ENCODE measurements at places on chromosomes 12 and 14.

DNA sequence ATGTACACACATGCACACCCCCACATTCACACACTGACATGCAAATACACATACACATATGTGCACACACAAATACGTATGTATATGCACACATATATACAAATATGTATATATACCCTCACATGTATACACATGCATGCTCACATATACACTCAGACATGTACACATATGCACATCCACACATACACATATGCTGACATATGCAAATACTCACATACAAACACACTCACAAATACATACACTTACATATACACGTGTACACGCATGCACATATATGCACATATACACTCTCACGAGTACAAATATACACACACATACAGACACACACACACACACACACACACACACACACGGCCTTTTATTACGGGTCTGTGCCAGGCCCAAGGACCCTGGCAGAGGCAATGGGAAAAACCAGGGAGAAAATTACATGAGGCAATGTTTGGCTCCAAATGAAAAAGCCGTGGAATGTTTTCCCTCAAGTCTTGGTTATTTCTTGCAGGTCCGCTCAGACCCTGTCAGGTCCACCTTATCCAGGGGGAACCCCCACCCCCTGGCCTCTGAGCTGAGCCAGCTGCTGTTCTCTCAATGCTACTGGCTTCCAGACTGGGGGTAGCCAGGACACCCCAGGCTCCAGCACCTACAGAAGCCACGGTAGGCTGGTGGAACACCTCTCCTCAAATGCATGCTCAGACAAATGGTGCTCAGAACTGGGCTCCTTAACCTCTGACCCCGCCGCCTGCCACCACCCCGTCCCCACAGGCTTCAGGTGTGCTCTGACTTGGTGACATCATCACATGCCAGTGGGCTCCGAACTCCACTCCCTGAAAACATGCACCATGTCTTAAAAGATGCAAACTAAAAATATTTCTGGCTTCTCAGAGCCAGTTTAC lies 54.7 kb downstream of the BCL11B start:
- no peak for DNase-seq

DNA sequence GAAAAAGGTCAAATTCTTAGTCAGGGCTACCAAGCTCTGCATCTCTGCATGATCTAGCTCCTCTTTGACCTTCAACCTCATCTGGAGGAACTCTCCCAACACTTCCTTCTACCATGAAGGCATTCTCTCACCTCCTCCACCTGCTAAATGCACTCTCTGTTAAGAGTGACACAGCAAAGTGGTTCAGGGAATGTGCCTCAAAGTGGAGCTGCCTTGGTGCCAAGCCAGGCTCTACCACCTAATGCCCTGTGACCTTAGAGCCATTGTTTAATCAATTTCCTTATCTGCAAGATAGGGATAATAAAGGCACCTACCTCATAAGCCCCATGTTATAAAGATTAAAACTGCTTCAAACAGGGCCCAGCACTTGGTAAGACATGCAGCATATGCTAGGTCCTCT lies 236.7 kb downstream of the ANO2 start:
- peak; percentile 22 for DNase-seq

DNA sequence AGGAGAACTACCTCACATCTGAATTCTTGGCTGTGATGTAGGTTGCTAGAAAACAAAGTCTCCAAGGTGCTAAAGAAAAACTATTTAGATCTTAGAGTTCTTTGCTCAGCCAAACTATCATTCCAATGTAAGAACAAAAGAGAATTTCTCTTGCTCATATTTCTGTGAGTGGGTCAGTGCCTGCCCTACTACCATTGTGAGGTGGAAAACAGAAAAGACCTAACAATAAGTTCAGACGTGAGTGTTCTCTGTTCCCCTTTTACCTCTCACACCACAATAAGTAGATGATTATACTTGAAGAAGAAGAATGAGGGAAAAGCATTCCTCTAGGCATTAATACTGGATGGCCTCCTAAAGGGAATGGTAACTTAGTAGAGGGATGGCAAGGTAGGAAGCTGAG lies 187.4 kb upstream of the KITLG start:
- no peak for DNase-seq

GRCh38 chr14:68682166-68683103 lies 110.4 kb downstream of the ZFP36L1 start:
- no peak for DNase-seq

DNA sequence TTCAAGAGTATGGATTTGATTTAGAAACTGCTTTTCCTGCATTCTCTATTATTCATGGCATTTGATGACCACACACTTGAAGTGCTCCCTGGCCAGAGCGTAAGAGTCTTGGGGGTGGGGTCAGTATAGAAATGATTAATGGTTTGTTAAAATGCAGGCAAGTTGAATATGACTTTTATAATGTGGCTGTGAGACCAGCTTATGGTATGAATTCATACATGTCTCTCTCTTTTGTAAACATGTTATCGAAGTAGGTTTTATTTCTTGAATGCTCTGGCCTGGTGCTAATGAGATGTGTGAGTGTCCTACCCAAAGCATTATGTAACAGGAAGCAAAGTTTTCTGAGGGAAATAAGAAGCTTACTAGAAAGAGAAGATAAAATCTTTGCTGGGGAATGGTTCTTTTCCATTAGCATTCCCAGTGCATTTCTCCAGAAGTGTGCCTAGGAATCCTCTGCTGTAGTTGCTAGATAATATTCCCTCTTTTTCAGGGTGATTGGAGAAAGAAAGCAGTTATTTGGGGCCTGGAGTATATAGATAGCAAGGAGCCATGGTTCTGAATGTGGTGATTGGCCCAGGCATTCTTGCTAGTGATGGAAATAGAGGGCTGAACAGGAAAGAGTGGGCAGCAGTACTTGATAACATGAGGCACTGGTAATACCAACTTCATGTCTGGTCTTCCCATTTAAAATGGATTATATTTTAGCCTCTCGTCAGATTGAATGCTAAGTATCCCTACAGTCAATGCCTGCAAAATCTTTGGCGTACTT lies 289.7 kb downstream of the RAD51B start:
- DNase-seq: peak; percentile 71

GRCh38 chr14:102973706-102974285 lies 51.3 kb downstream of the AMN start:
- DNase-seq: no peak

- DNase-seq: no peak
Observed at GRCh38 chr12:84919271-84919670, 6.7 kb upstream of the SLC6A15 start.

DNA sequence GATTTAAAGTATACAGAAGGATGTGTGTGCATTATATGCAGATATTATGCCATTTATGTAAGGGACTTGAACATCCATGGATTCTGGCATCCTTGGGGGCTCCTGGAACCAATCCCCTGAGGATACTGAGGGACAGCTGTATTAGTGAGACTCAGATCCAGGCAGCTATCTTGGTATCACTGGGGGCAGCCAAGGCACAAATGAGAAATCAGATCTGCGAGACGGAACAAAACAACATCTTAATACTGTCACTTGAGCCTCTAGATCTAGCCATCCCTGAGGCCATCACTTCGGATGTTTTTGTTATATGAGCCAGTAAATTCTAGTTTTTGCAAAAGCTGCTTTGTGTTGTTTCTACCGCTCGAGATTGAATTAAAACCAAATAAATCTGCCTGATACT lies 175.1 kb upstream of the SFSWAP start:
- no peak for DNase-seq

DNA sequence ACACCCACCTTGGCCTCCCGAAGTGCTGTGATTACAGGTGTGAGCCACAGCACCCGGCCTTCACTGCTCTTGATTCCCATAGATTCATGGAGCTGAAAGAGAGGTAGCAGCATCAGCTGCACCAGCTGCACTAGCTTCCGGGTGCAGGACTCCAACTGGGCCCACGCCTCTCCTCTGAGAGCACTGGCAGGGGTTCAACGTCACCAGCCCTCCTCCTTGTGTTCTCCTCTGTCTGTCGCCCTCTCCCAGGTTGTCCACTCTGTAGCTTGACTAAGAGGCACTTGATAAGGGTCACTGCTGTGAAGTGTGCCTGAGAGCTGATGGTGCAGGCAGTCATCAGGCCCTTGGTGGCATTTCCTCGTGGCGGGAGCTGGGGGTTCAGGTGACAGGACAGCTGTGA lies 28.3 kb downstream of the MLXIP start:
- no peak for DNase-seq

DNA sequence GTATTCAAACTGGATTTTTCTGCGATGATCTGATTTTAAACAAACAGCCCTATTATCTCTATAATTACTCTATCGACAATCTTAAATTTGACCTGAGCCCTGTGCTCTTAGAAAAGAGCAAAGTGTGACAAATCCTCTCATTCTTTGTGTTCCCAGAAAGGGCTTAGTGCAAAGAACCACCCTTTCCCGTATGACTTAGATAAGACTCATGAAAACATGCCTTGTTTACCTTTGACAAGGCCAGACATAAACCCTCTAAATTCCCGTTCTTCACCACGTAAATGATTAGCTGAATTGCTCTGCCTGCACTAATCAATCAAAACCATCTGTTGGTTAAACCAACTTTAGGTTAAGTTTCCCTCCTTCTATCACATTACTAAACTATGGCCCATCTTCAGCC lies 285.7 kb upstream of the SEL1L start:
- no peak for DNase-seq

DNA sequence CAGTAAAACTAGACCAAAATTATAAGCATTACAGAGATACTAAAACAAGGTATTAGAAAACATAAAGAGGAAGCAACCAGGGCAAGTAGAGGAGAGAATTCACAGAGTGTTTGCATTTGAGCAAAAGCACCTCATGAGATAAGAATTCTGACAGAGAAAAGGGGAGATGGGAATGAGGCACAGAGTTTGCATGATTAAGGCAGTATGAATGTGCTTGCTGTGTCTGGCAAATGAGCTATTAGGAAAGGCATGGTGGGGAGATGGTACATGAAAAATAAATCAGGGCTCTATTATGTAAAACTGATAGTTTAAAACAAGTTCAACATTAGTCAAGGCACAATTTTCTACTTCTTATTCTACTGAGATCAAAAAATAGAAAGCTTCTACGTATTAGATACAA lies 23.1 kb downstream of the GARIN6 start:
- peak; percentile 73 for DNase-seq

DNA sequence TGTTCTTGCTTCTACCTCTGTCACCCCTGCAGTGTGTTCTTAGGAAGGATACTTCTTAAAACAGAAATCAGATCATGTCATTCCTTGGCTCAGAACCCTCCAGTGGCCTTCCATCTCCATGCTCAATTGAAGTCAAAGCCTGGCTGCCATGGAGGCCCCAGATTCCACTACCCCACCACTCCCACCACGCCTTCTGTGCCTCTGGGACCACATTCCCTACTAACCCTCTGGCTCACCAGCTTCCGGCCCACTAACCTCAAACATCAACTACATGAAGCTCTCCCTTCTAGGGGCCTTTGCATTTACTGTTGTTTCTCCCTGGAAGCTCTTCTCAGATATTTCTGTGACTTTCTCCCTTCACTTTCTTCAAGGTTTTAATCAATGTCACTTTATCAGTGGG lies 76.1 kb upstream of the REP15 start:
- DNase-seq: no peak

DNA sequence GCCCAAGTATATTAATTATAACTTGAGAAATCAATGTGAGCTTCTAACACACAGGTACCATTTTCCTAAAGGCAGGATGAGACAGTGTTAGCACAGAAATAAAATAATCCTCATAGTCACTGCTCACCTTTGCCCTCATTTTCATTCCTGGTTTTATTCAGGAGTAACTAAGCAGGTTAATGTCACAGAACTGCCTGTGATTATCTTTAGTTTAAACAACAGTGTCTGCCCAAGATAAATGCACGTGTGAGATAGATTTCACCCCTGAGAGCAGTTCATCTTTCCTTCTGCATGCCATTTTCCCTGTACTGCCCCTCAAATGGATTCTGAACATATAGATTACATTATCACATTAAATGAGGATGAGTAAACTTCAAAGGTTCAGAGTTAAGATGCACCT lies 250.7 kb downstream of the RMST start:
- DNase-seq: no peak

GRCh38 chr12:49882248-49882850 lies 21.4 kb downstream of the FAIM2 start:
- peak; percentile 81 for DNase-seq

DNA sequence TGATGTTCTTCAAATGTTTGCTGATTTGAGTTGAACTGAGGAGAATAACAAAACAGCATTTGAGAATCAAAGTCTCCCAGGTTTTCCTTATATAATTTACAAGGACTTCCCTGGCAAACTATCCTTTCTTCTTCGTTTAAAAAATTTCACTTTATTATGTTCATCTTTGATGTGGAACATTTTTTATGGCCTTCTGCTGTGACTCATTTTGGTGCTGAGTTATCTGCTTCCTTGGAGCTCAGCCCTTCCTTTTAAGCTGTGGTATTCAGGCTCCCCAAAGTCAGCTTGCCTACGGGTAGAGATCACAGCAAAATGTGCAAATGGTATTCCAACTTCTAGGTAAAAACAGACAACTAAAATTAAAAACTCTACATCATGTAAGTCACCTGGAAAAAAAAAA lies 1.4 kb upstream of the ANO4 start:
- DNase-seq: peak; percentile 6

DNA sequence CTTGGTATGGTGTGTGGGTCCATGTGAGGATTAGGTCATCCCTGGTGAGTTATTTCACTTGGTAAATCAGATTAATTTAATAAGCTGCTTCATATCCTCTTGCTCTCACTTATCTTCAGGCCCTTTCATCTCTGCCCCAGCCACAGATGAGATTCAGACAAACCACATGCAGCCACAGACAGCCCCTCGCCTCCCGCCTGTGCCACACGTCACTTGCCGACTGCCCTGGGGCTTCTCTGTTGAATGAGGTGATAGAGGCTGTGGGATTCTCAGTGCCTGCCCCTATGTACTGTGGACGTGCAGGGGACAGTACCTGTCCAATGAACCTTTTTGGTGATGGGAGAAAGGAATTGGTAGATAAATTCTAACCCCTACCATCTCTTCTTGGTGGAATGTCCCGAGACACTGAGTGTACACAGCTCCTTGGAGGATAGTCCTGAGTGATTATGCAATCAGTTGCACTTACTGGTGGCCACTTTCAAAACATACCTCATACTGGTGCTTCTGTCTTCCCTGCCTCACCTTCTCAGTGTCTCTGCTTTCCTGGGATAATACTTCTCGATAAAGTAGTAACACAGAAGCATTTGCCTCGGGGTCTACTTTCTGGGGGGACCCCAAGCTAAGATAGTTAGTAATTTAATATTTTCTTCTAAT lies 248.7 kb downstream of the TTC6 start:
- DNase-seq: no peak

DNA sequence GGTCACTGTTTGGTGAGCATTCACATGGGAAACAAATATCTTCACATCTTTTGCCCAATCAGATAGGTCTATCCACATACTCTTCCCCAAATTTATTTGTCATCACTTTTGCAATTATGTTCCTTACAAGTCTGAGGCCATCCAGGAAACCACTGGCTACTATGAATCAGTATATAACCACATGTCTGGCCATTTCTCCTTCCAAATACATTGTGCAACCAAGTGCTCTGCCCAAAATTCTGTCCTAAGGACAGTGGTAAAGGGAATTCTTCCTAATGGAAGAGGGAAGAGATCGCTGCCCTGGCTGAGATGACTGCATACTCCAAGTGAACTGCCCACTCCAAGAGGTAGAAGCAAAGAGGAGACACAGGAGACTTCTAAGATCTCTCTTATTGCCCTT lies 148.9 kb upstream of the MAX start:
- DNase-seq: no peak

All from mesendoderm (in vitro differentiated cells).